Chondrocyte (in vitro differentiated cells): ENCODE measurements at places on chromosomes 16 and 17.

- DNase-seq = no peak
These were observed 32.4 kb downstream of the LCMT1 start for GRCh38 chr16:25143928-25144327.

GRCh38 chr17:59221159-59221847, 992 bp downstream of the GDPD1 start:
- DNase-seq = no peak

DNA sequence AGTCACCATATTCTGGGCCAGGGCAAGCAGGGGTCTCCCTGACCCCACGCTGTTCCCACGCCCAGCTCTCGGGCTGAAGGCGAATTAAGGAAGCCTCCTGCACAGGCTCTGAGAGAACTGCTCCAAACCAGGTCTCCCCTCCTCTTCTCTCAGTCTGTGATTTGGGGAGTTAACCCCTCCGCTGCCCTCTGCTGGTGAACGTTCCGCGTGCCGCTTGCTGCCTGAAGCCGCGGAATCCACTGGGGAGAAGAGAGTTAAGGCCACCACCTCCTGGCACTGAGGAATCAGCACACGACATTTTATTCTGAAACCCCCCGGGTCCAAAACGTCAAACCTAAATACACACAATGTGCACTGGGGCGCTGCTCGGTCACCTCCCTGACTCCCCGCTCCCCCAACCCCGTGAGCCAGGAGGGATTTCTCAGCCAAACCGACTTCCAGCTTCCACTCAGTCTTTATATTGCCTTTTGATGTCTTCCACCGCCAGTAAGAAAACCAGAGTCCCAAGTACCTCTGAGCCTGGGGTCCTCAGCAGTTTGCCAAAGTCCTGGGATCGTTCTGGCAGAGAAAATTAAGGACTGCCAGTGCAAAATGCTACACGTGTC, 54.4 kb upstream of the RCVRN start:
- no peak for DNase-seq

DNA sequence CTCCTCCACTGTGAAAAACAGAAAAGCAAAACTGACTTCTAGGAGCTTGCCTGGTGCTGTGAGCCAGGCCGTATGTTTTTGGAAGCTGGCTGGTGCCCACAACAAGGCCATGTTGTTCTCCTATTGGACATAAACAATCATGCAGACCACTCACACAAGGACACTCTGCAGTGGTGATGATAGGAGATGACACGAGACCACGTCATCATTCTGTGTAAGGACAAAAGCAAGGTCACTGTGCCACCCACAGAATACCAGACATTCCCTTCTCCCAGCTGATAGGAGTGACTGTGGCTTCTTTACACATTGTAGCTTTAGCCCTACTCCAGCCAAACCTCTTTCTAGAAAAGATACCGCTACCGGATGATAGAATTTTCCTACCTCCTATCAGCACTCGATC, 47.7 kb upstream of the LCMT1 start:
- DNase-seq = no peak

DNA sequence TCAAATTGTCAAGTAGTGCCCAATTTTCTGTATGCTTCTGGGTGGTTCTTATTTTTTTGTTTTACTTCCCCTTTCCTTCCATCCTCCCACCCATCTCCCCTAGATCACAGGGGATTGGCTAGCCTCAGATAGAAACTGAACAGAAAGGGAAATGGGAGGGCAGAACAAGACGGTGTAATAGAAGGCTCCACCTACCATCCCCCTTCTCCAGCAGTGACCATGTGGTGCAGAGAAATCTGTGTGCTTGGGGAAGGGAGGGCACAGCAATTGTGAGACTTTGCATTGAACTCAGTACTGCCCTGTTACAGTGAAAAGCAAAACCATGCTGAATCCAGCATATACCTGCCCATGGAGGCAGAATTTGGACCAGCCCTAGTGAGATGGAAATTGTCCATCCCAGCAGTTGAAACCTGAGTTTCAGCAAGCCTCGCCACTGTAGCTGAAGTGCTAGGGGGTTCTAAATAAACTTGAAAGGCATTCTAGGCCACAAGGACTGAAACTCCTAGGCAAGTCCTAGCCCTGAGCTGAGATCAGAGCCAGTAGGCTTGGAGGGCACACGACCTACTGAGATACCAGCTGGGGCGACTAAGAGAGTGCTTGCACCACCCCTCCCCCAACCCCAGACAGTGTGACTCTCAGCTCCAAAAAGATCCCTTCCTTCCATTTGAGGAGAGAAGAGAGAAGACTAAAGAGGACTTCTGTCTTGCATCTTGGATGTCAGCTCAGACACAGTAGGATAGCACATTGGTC, 5.2 kb downstream of the SLFN11 start:
- DNase-seq = no peak

DNA sequence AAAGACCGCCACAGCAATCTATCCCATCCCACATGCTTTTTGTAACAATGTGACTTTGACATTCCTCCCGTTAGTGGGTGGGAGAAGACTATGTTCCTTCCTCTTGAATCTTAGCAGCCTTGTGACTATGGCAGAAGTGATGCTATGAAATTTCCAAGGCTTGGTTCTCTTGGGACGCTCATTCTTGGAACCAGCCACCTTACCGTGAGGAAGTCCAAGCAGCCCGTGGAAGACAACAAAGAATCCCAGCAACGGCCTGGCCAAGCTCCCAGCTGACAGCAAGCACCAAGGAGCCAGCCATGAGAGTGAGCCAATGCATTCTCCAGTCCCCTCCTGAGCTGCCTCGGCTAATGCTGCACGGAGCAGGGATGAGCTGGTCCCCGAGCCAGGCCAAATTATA, 62.3 kb downstream of the VPS53 start:
- DNase-seq = no peak

GRCh38 chr17:41580687-41581365, 5.9 kb downstream of the KRT14 start:
- no peak for DNase-seq

- no peak for DNase-seq
These were observed 6.9 kb upstream of the LITAF start for GRCh38 chr16:11593581-11593980.

GRCh38 chr17:29734640-29735039, 111.9 kb upstream of the CORO6 start:
- no peak for DNase-seq

DNA sequence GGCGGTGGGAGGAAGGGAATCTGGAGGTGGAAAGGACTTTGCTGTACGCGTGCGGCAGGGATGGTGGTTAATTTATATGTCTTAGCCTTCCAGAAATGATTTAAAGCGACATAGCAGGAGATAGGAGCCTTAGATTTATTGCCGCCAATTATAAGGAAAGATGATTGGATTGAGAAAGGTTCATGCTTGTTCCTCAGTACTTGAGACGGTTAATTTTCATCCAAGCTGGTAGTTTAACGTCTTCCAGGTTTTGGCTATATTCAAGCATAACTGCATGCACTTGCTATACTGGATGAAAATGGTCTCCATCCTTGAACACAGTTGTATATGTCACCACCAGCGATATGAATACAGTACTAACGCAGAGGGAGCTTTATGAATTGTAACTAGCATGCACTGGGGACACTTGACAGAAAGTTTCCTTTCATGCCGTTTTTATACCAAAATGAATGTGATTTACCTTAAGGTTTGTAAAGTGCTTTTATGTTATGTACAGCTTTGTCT, 610 bp upstream of the PEX12 start:
- DNase-seq = no peak

DNA sequence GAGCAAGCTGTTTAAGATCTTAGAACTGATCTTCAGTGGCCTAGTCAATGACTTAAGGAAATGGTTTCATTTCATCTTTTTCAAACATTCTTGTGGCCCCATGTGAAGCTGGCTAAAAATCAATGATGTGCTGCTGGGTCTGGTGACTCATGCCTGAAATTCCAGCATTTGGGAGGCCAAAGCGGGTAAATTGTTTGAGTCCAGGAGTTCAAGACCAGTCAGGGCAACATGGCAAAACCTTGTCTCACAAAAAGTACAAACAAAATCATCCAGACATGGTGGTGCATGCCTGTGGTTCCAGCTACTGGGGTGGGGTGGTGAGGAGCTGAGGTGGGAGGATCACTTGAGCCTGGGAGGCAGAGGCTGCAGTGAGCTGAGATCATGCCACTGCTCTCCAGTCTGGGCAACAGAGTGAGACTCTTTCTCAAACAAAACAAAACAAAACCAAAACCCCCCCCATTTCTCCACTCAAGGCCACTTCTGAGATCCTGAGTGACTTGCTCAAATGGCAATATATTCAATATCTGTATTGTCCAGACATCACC, 17.4 kb upstream of the COL1A1 start:
- DNase-seq = no peak

GRCh38 chr16:80997139-80997798, 9.4 kb downstream of the CMC2 start:
- DNase-seq = no peak

DNA sequence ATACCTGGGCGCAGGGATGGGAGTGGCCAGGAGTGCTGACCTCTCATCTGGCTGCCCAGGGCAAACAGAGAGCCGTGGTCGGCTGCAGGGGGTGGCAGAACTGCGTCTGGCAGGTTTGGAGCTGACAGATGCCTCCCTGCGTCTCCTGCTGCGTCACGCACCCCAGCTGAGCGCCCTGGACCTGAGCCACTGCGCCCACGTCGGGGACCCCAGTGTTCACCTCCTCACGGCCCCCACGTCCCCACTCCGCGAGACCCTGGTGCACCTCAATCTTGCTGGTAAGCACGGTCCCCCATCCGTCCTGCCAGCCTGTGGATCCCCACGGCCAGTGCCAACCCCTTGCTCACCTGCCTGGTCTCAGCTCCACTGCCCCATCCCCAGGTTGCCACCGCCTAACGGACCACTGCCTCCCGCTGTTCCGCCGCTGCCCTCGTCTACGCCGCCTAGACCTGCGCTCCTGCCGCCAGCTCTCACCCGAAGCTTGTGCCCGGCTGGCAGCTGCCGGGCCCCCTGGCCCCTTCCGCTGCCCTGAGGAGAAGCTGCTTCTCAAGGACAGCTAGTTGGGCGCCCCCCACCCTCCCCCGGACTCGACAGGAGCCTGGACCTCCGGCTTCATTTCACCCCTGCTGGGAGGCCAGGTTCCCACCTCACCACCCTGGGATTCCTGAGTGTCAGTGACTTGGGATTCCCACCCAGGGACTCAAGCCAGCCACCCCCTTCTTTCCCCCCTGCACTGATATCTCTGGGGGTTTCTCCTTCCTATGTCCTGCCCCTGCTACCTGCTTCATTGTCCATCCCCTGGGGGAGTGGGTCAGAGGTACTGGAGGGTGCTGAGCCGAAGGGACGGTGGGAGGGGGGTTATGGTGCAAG, 2.0 kb upstream of the ORAI3 start:
- DNase-seq = peak; percentile 94

- no peak for DNase-seq
These were observed at the start of gene MAZ for GRCh38 chr16:29806099-29806579. Gene MAZ (plus strand): TSS chr16:29806529. CDS start chr16:29806702, 173 bp downstream.

DNA sequence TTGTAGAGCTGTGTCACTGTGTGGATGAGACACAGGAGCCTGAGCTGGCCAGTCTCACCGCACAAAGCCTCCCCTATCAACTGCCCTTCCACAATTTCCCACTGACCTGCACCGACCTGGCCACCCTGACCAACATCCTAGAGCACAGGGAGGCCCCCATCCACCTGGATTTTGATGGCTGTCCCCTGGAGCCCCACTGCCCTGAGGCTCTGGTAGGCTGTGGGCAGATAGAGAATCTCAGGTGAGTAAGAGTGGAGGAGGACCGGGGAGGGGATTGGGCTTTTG, 37.4 kb downstream of the NLRC5 start:
- peak; percentile 44 for DNase-seq

GRCh38 chr16:84959045-84959576, 52.2 kb downstream of the ZDHHC7 start:
- no peak for DNase-seq

GRCh38 chr16:50476486-50477255, 71.5 kb upstream of the NKD1 start:
- no peak for DNase-seq

DNA sequence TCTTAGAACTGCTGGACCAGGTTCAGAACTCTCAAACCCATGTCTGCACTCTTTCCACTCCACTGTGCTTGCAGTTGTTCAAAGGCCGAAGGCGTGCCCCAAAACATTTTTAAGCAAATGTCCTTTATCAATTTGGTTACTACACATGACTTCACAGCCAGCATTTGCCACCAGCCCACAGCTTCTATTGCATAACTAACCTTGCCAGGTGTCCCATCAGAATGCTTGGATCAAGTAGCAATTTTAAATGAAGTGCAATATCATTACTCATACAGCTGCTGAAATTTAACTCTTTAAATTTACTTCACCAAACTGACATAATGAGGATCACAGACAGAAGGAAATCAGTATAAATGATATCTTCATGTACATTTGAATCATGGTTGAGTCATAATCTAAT, 29.8 kb upstream of the HS3ST3A1 start:
- DNase-seq = no peak

- DNase-seq = no peak
These were observed 25.1 kb downstream of the MINK1 start for GRCh38 chr17:4858068-4858881.

DNA sequence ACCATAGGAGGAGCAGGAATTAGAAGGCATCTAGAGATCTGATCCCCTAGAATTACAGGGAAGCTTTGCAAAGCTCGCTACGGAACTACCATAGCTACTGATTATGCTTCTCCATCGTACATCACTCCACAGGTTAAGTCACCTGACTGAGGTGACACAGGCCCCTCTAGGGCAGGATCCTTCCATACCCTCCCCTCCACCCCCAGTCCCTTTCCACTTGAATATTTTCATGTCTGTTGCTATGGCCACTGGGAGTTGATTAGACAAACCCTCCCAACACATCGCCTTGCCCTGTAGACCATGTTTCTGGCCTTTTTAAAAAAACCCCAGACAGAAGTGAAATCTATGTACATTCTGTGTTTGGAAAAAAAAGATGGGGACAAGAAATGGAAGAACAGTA, 287.1 kb downstream of the SOX9 start:
- DNase-seq = no peak

GRCh38 chr17:29905086-29905878, 24.7 kb downstream of the SSH2 start:
- no peak for DNase-seq

GRCh38 chr17:19319771-19320505, 42.6 kb downstream of the B9D1 start:
- no peak for DNase-seq

- no peak for DNase-seq
These were observed 65.2 kb downstream of the CYTH1 start for GRCh38 chr17:78716814-78717393.

DNA sequence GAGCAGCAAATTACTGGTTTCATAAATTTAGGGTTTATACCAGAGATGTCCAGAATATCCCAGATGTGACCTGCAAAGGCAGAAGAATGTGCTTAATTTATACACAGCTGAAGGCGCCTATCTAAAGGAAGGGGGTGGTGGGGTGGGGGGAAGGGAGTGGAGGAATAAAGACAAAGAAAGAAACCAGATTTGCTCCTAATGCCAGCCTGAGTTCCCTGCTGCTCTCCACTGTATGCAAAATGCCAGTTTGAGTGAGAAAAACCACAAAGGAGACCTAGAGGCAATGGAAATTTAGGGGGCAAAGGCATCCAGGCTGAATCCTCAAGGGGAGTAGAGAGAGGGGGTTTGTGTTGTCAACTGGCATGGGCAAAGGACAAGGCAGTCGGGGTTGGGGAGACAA, 161.5 kb upstream of the TOX3 start:
- DNase-seq = no peak
